ENCODE measurements at places on chromosomes 3 and 15.

DNA sequence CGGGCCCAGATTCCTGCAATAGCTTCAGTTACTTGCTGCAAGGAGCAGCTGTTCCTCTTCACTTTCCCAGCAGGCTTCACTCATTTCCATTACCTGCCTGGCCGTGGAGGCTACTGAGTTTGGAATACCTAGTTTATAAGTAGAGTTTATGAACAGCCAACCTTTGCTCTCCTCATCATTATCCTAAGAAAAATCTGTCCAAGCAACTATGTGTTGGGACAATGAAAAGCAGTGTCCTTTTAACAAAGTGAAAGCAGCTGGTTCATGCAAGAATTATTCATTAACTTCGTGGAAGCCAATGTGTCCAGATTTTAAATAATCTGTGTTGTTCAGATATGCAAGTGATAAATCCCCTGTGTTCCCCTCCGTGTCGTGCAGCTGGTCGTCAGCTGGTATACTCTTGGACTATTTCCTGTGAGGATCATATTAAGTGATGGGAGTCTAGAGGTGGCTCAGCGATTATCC lies 39.3 kb upstream of the SSR3 start:
- DNase-seq = no peak

GRCh38 chr3:51328206-51328605 lies 56.9 kb upstream of the MANF start:
- no peak for DNase-seq

- no peak for DNase-seq
Observed at GRCh38 chr3:8576841-8577571, 67.6 kb downstream of the SSUH2 start.

DNA sequence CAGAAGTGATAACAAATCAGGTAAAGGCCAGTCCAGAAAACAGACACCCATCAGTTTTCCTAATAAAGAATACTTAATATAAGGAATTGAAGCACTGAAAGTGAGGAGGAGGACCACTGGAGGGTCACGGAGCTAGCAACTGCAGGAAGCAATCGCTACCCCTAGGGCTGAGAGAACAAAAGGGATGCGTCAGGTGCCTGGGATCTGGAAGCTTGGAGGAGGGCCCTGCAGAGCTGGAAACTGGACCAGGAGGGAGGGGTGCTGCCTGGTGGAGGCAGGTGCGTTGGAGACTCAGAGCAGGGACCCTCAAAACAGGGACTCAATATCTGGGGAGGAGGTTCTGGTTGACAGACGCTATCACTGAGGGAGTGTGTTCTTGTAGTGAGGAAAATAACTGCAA lies 308.1 kb upstream of the RASGRP1 start:
- DNase-seq = no peak

DNA sequence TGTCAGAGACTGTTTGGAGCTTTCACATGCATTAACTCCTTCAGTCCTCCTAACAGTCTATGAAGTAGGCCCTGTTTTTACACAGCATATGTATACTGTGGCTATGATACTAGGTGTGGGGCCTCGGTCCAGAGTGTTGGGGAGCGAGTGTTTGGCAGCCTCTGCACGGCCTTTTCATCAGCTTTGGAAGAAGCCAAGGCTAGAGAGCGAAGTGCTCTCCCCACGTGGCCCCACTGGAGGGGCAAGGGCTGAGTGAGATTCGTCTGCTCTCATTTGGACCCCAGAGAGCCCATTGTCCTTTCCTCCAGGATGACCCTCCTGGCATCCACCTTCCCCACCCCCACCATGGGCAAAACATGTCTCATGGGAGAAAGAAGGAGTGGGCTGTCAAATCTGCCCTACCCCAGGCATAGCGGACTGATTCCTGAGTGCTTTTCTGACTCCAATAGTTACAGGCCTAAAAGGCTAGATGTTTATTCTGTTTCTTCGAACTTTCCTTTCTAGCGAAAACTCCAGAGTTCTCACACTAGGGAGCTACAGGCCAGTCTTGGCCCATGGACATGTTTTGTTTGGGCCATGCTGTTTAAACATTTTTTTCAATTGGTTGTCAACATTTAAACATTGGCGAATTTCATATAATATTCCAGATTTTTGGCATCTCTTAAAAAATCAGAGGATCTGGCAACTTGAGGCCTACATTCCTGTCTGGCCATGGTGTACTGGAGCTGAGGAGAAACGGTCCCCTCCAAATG lies 76.0 kb downstream of the EEFSEC start:
- DNase-seq = no peak

DNA sequence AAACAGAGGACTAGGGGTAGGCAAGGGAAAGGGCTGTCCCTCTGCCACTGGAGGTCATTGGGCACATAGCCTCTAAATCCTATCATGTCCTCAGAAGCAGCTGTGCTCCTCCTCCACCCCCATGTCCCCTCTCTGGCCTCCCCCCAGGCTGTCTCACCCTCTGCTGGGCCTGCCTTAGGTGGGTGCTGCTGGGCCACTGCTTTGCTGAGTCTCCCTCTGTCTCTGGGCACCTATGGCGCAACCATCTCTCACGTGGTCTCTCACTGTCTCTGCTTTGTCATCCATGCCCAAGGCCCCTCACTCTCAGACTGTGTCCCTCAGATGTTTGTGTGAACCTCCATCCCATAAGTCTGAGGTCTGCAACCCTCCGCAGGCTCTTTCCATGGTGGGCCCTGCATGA lies 35.0 kb upstream of the IQCF6 start:
- DNase-seq = no peak

DNA sequence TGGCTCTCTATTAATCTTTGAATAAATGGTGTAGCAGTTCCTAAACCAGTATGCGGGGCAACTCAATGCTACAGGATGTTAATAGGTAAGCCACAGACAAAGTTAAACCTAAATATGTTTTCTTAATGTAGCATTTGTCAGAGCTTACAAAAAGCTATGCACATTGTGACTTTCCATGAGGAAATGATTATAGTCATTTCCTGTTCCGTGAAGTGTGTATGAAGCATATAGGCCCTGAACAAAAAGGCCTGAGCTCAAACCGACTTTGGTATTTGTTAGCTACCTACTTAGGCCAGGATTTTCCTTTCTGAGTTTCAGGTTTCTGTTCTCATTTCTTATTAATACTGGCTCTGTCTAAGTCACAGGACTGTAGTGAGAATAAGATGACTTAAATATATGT lies 14.2 kb downstream of the ZNF80 start:
- DNase-seq = no peak

- no peak for DNase-seq
Observed at GRCh38 chr15:100461049-100461448, 67.7 kb downstream of the CERS3 start.

- no peak for DNase-seq
Observed at GRCh38 chr3:186526256-186526606, 17.9 kb downstream of the CRYGS start.

GRCh38 chr3:9398700-9399336 lies 1.4 kb downstream of the SETD5 start:
- peak; percentile 14 for DNase-seq

GRCh38 chr15:88814393-88814792 lies 11.2 kb downstream of the ACAN start:
- DNase-seq = no peak

- no peak for DNase-seq
Observed at GRCh38 chr3:2915826-2916225, 194.3 kb downstream of the IL5RA start.

DNA sequence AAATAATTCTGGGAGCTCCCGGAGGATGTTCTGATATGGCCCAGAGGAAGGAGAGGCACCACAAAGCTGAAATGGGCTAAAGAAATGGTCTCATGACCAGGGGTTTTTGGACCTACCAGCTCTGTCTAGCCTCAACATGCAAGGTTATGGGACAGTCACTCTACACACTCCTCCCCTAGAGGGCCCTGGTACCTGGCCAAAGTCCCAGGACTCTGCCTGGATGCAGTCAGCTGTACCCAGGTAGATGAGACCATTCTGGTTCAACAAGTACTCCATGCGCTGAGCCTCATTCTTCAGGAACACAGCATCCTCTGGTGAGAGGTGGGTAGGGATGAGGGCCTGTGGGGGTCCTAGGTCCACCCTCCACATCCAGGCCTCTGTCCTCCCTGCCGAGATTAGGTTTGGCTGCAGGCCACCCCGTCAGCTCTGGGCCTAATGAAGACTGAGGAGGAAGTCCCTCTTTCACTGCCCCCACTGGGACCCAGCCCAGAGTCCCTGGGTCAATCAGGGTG lies 9.5 kb downstream of the EPB42 start:
- DNase-seq = no peak

Data from Ammon's horn (tissue), 1 donor.